ENCODE measurements at places on chromosomes 4 and X.
A peak's percentile ranks its signal among the peaks of the same experiment; 100 is the strongest.

- DNase-seq, result no peak
Observed at GRCh38 chr4:13559413-13559812, 15.1 kb upstream of the NKX3-2 start.

GRCh38 chrX:108299101-108299591 lies 139.1 kb downstream of the COL4A6 start:
- DNase-seq, result peak; percentile 2

DNA sequence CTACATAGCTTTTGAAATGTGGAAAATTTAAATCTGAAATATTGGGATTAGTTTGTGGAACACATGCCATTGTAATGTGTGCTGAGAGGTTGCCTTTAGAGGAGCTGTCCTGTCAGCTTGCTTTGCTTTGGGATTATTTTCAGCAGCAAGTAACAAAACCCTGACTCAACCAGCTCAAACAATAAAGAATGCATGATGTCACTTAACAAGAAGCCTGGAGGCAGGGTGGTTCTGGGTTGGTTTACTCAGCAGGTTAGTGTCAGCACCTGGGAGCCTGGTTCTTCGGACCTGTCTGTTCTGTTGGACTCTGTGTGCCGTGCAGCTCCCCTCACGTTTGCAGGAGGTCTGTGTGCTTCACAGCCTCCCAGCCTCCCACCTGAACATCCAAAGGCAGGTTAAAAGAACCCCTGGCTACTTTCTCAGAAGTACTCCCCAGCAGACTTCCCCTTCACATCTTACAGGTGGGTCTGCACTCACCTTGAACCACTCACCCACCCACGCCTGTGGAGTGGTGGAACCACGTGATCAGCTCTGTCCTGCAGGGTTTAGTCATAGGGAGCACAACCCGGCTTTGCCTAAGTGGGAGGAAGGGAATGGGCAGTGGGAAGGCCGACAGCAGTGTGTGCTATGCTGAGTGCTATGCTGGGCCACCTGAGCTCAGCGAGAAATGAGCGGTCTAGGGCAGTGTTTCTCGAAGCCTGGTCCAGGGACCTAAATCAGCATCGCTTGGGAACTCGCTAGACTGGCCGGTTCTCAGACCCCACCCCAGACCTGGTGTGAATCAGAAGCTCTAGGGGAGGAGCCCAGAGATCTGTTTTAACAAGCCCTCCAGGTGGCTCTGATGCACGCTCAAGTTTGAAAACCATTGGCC lies 20.4 kb downstream of the TMEM131L start:
- no peak for DNase-seq

- DNase-seq, result no peak
Observed at GRCh38 chr4:74930162-74930561, 2.8 kb upstream of the PARM1 start.

- DNase-seq, result no peak
Observed at GRCh38 chr4:85514117-85514516, 39.2 kb downstream of the ARHGAP24 start.

GRCh38 chrX:46628460-46629371 lies 55.2 kb downstream of the CHST7 start:
- DNase-seq, result peak; percentile 46

DNA sequence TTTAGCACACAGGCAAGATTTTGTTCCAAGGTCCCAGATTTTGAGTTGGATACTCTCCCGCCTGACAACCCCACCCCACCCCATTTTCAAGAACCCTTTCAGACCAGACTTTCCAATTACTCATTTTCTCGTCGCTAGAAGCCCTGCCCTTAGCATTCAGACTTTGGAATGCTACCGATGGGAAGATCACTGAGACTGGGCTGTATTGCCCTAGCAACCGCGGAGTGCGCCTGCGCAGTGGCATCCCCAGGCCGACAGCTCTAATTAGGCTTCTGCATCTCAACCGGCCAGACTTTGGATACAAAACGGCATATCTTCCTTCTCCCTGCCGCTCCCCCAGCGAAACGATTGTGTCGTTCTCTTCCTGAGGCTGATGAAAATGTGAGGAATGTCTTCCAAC lies 3.4 kb downstream of the MAGEE2 start:
- DNase-seq, result no peak

DNA sequence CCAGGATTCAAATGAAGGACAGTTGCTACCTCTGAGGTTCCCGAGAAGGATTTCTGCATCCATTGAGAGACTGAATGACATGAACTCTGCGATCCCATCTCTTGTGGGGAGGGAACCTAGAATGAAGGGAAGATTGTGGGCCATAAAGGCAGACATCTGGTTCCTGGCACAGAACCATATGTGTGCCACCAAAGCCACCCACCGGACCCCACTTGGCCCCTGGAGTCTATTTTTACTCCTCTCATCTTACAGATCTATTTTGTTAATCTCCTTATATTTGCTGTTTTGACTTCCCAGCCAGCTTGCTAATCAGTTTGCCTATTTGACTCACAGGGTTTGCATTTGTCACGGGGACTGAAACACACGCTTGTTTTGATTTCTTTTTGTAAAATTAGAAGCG lies 7.3 kb downstream of the SOD3 start:
- DNase-seq, result no peak

- DNase-seq, result no peak
Observed at GRCh38 chr4:140866492-140867005, 110.4 kb upstream of the TBC1D9 start.

DNA sequence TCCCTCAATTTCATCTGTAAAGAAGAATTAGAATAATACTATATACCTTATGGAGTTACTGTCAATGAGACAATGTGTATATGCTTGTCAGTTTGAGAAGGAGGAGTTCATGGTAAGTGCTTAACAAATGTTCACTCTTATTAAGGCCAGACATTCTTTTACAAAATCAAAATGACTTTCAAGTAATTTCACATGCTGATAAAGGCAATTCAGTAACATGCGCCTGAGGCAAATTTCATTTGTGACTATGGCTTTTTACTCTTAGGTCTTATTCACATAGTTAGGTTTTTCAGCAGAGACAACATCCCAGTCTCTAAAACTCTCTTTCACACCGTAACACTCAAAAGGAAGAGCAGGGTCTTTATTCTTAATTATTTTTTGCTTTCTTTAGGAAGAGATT lies 174.4 kb downstream of the CAMK2D start:
- no peak for DNase-seq

DNA sequence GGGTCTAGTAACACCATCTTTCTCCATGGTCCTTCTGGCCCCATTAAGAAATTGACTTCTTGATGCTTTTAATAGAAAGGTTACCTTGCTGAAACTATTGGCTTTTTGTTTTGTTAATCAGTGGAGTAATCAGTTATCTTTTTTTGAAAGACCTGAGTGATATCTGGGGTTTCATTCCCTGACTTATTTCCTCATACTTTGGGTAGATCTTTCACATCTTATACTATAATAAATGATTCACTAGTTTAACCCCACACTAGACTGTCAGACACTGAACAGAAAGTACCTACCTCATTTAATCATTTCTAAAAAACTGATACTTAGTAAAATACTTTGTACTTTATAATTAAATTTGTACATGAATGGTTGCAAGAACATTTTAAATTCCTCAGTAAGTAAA lies 1021.1 kb downstream of the STIM2 start:
- DNase-seq, result no peak

- no peak for DNase-seq
Observed at GRCh38 chr4:113872426-113873260, 106.8 kb downstream of the ARSJ start.

DNA sequence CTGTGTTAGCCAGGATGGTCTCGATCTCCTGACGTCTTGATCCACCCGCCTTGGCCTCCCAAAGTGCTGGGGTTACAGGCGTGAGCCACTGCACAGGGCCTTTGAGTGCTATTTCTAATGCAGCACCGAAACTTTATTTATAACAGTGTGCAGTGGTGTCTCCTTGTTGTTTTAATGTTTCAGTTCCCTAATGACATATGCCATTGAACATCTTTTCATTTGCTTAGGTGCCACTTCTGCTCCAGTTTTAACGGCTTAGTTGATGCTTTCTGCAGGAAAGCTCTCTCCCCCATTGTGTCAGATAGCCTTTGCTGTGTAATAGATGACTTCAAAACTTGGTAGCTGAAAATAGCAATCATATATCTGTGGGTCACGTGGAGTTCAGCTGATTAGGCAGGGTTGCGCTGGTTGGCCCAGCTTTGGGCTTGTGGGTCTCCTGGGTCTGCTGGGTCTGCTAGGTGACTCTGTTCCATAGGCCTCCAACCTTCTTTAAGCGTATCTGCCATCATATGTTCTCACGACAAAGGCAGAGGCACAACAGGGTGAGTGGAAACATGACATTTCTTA lies 76.4 kb upstream of the SHISA3 start:
- no peak for DNase-seq

DNA sequence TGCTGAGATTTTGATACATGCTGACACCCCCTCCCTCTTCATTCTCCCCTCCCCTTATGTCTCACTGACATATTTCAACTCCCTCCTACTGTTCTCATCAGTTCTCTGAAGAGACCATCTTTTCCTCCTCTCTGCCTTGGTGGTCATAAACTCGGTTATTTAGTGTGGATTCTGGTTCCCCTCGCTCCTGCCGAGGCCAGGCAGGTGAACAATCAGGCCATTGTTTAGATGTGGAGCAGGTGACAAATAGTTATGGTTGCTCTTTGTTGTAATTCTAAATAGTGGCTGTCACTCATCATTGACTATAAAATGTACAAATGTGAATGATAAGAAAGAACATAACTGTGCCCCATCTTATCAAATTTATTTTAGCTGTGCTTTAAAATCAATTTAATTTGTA lies 324.6 kb downstream of the BCOR start:
- DNase-seq, result no peak

GRCh38 chr4:17702641-17703040 lies 78.8 kb downstream of the FAM184B start:
- no peak for DNase-seq

DNA sequence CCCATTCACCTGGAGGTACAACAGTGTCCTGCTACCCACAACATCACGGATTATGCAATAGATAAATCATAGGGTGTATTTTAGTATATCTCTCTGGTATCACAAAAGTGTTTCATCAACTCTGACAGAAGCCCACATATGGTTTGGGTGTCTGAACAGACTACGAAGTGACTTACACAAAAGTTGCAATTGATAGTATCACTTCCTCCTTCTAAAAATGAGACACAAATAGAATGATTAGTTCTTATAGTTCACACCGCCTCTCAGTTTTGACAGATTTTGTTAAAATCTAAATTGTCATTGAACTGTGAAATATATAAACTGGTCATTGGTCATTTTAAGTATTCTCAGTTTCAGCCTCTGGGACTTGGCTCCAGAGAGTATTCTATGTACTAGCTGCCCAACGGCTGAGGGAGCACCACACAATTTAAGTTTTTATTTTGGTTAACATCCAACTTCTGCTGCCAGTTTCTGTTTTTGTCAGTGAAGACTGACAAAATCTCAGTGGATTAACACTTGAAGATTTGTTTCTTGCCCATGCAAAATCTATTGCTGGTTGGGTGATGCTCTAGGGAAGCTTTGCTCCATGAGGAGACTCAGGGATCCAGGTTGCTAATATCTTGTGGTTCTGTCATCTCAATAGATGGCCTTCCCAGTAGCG lies 113.8 kb upstream of the PUDP start:
- DNase-seq, result peak; percentile 43

DNA sequence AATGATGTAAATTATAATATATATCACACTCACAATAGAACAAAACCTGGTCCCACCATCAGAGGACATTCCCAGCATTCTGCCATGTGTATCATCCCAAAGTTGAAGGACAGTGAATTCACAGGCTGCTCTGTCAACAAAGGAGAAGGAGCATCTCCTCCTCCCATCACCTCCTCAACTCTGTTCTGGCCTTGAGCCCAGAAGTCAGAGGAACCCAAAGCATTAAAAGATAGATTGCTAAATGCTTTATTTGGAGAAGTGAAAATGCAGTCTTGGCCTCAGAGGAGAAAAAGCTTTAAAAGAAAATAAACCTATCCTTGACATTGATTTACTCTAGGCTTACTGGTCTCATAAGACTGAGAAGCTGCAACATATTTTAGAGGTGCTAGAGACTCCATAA lies 268.8 kb upstream of the RASGEF1B start:
- DNase-seq, result no peak

GRCh38 chrX:148192547-148192946 lies 211.4 kb downstream of the FMR1NB start:
- DNase-seq, result no peak

DNA sequence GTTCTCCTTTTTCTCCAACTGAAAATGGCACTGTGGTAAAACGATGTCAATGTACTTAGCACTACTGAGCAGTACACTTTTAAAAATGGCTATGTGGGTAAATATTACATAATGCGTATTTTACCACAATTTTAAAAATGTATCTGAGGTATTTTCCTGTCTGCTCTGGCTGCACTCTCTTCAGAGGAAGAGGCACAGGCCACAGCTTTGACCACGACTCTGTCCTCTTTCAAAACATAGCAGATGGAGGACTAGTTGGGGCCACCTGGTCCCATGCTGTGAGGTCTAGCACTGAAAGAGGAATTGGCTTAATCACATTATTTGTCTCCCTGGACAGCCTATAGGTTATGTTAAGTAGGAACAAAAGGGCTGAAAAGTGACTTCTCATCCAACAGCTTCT lies 5.2 kb downstream of the KCNE5 start:
- no peak for DNase-seq

GRCh38 chr4:5957076-5957475 lies 61.2 kb downstream of the C4orf50 start:
- no peak for DNase-seq

DNA sequence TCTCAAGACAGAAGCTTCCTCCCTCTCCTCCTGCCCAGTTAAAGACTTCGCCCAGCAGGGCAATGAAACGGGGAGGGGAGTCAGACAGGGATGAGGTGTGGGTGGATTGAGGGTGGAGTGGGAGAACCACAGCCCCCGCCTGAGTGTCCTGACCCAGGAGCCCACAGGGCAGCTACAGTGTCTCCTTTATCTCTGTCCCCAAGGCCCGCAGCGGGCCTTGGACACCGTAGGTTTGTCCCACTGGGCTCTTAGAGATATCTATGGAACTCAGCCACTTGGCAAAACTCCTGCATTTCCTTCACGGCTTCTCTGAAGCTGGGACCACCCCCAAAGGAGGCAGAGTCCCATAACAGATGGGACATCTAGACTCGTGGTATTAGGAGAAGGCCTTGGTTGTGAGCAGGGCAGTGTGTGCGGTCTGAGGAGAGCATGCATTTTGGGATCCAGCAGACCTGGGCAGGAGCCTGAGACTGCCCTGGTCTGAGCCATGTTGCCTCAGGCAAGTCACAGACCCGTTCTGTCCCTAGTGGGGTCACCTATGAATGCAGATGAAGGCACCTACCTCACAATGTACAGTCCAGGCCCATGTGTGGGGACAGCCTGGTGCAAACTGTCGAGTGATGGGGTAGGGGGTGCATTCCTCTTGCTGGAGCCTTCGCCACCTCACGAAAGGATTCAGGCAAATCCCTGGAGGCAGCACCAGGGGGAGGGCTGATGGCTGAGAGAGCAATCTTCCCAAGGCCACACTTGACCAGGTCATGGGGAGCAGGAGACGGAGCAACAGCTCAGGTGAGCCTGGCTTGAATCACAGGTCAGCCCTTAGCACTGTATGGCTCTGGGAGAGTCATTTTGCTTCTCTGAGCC lies 225.7 kb upstream of the PSAPL1 start:
- DNase-seq, result no peak

All from GM10248 (cell line).